Activated naive CD8-positive, alpha-beta T cell treated with anti-CD3 and anti-CD28 coated beads, Interleukin-2, amount 50 U/mL, for 24 hours (primary cell): ENCODE measurements at places on chromosomes 5 and 9.

DNA sequence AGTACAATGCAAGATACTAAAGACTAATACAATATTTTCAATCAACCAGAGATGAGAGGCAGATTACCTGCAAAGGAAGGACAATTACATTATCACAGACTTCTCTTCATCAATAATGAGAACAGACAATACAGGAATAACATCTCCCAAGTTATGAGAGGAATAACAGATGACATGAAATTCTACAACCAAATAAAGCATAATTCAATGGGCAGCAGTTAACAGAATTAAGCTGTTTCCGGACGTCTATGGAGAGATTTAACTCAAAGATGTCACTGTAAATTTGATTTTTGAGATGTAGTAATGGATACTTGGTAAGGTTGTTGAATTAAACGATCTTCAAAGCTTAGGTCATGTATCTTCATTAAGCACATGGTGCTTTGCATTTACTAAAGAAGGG is 19.8 kb upstream of the PARP8 start:
- no peaks in the 10 kb centered on the region for H3K36me3 ChIP-seq
- H3K27ac ChIP-seq: no peak overlapping the region
- peaks cover 11% of the 10 kb centered on the region for H3K4me1 ChIP-seq
- no peaks in the 10 kb centered on the region for H3K27me3 ChIP-seq

- H3K4me3 ChIP-seq: no peak overlapping the region
- H3K27ac ChIP-seq: no peak overlapping the region
- no peaks in the 10 kb centered on the region for H3K27me3 ChIP-seq
- H3K4me1 ChIP-seq: no peaks in the 10 kb centered on the region
Measured at GRCh38 chr5:24788829-24789514, 144.2 kb upstream of the CDH10 start.

GRCh38 chr9:114574438-114574837 is 13.1 kb upstream of the ATP6V1G1 start:
- H3K4me1 ChIP-seq: no peaks in the 10 kb centered on the region
- no peaks in the 10 kb centered on the region for H3K27me3 ChIP-seq
- H3K27ac ChIP-seq: no peak overlapping the region
- H3K4me3 ChIP-seq: no peak overlapping the region
- no peaks in the 10 kb centered on the region for H3K36me3 ChIP-seq
- DNase-seq: no peak

- no peak overlapping the region for H3K4me3 ChIP-seq
- no peaks in the 10 kb centered on the region for H3K4me1 ChIP-seq
- H3K36me3 ChIP-seq: peaks cover 7% of the 10 kb centered on the region
- H3K27ac ChIP-seq: no peak overlapping the region
- H3K27me3 ChIP-seq: no peaks in the 10 kb centered on the region
- DNase-seq: peak; percentile 50
Measured at GRCh38 chr5:149852641-149853330, 91.8 kb downstream of the PDE6A start.

DNA sequence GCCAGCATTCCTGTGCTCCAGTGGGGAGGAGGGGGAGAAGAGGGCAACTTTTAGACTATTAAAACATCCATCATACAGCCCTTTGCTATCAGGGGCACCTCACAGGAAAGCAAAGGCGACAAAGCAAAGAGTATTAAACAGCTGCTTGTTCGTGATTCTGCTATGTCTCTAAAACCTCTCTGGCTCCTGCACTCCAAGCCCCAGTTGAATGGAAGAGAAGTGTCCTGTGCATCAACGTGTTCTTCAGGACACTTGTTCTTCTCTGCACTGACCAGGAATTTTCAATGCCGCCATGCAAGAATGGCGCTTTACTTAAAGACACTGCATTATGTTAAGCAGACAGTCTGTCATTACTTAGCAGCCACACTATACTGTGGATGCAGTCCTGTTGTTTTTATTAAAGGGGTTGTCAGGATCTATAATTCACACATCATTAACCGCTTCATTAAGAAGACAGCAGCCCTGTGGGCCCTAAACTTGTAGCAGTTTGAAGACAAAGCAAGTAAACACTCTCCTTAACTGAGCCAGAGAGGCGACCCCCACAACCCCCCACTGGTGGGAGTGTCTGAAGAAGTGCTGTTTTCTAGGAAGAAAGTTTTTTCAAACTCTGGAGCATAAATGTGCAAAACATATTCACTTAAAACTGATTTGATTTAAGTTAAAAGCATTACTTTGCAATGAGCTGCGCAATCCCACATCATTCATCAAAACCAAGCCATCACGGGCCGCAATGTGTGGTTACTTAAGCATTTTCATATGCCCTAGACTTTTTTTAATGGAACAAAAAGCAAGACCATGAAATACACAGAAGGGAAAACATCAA is 164.5 kb downstream of the ZNF608 start:
- H3K4me3 ChIP-seq: no peak overlapping the region
- no peak for DNase-seq
- H3K4me1 ChIP-seq: peaks cover 26% of the 10 kb centered on the region
- H3K36me3 ChIP-seq: no peaks in the 10 kb centered on the region

DNA sequence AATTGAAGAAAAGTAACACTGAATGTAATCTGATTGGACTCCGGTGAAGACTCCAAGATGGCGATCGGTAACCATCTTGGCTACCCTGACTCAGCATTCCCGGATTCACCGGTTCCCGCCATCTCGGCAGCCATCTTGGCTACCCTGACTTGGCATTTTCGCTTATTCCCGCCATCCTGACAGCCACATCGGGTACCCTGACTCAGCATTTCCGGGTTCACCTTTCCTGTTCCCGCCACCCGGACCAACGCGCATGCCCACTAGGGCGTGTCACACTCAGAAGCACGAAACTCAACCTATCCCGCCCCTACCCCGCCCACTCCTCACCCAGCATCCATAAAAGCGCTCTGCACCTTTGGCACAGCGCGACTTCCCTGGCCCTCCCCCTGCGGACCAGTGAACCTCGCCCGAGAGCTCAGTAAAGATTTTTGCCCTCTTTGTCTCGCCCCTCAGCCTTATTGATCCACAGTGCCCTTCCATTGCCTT is 17.2 kb downstream of the SPTLC1 start:
- H3K4me3 ChIP-seq: peak overlapping the region; percentile 53
- H3K27ac ChIP-seq: peak overlapping the region; percentile 49
- H3K36me3 ChIP-seq: peaks cover 43% of the 10 kb centered on the region
- DNase-seq: peak; percentile 48
